ENCODE measurements at places on chromosomes 3 and 15. TPM values are rescaled to one million over a fixed set of nuclear protein-coding genes. Genes with fewer than 3 reads are reported as not detected.

The FILIP1L gene
- total RNA-seq: 0.45 TPM

GRCh38 chr3:187139126-187139894 is at the start of gene RPL39L:
RPL39L (minus strand) TSS chr3:187139496; CDS start chr3:187121300, 18,196 bp downstream.
- H3K36me3 ChIP-seq: no peaks in the 10 kb centered on the region
- peaks cover 4% of the 10 kb centered on the region for H3K4me1 ChIP-seq
- H3K4me3 ChIP-seq: peak within 1 kb of the TSS; percentile 35
- DNase-seq: peak; percentile 91

DNA sequence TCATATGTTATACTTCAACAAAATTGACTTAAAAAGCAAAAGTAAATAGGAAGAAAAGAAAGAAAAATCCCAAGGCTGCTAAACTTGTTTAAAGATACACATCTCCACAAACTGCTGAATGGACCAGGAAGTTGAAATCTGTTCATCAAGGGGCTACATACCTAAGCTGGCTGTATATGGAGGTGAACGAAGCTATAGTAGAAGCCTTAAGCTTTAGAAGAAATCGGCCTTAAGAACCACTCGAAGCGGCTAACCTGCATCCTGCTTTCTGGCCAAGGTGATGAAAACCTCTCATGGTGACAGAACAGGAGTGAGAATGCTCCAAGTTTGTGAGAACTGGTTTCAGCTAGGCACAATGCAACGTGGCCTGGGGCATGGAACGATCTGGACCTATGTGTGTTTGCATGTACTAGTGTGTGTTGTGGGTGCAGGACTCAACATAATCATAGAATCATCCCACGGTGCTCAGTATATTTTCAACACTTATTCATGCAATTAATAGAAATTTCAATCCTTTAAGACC is 31.3 kb upstream of the SPTBN5 start:
- H3K4me1 ChIP-seq: peaks cover 39% of the 10 kb centered on the region
- H3K27me3 ChIP-seq: no peaks in the 10 kb centered on the region
- no peaks in the 10 kb centered on the region for H3K36me3 ChIP-seq
- peak overlapping the region; percentile 52 for H3K27ac ChIP-seq
- DNase-seq: no peak
- no peak overlapping the region for H3K4me3 ChIP-seq

- H3K4me3 ChIP-seq: peak overlapping the region; percentile 37
- H3K4me1 ChIP-seq: no peaks in the 10 kb centered on the region
- H3K27ac ChIP-seq: no peak overlapping the region
Measured at GRCh38 chr3:197149-197827, 725 bp downstream of the CHL1 start.

The GPR15 gene
- not detected for total RNA-seq

The HRG gene
- not detected for total RNA-seq

- H3K4me3 ChIP-seq: no peak overlapping the region
- H3K27ac ChIP-seq: no peak overlapping the region
Measured at GRCh38 chr3:94098452-94098851, 35.6 kb downstream of the NSUN3 start.

- peaks cover 29% of the 10 kb centered on the region for H3K4me1 ChIP-seq
- H3K27ac ChIP-seq: no peak overlapping the region
- H3K36me3 ChIP-seq: no peaks in the 10 kb centered on the region
- H3K27me3 ChIP-seq: peaks cover 7% of the 10 kb centered on the region
Measured at GRCh38 chr3:169150920-169151319, 512.6 kb downstream of the MECOM start.

The MOBP gene
- total RNA-seq: not detected
